ENCODE measurements at places on chromosomes 3 and 15.

GRCh38 chr3:141556034-141556433 lies 69.2 kb downstream of the RASA2 start:
- DNase-seq, result no peak

DNA sequence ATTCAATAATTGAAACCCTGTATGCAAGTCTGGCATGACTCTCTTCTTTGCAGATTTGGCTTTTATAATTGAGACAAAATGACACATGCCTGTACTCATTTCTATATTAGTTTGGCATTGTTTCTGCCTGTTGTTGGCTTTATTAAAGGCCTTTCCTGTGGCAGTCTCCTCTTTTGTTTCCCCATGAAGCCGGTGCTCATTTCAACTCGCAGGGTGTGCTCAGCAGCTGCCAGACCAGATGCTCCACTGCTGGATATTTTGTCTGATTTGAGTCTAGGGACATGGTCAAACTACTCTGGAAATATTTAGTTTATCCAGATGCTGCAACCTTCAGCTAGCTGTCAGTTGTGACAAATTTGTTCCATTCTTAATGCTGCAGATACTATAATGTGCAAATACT lies 445.3 kb downstream of the NAALADL2 start:
- DNase-seq, result no peak

- DNase-seq, result no peak
These were observed 20.2 kb upstream of the CCDC66 start for GRCh38 chr3:56536735-56537134.

- DNase-seq, result no peak
These were observed 109.5 kb downstream of the AKAP13 start for GRCh38 chr15:85489773-85490493.

DNA sequence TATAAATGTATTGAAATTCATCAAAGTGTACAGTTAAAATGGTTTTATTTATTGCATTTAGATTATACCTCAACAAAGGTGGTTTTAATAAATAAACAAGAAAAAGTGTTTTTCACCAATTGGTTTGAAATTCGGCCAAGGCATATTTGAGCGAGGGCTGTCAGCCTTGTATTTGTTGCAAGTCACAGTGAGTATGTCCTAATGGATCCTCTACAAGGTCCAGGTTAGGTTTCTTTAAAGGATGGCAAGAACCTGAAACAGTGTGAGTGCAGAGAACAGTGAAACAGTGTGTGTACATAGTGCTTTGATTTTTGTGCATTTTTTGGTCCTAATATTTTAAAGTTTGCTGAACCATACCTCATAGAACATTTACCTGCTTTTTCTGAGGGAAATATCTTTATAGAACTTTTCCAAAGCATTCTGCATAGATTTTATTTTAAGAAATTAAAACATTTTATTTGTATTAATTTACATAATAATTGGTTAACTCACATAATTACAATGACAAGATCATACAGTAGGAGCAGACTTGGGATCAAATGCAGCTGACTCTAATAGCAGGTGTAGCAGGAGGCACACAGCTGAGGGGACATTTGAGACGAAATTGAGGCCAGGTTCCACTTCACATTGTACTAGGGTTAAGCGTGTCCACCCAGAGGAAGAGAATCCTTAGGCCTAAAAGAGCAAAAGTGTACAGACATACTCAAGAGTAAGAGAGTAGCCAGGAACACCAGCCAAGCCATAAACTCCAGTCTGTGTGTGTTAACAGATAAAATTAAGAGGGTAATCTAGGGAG lies 428.8 kb upstream of the TPRG1 start:
- DNase-seq, result no peak

DNA sequence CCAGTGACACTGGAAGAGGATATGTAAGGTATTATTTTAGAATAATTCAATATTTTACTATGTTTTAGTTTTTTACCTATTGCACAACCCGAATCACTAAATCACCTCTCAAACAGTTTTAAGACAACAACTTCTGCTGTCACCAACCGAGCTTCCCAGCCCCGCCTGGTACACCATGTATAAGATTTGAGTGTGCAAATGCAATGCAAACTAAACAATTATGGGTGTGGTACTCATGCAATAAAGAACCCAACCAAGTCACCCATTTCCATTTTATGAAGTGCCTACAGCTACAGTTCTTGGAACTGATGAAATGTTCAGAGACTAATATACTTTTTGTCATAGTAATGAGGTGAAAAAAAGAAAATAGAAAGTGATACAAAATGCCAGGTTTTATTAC lies 256.2 kb downstream of the TAFA4 start:
- DNase-seq, result no peak

DNA sequence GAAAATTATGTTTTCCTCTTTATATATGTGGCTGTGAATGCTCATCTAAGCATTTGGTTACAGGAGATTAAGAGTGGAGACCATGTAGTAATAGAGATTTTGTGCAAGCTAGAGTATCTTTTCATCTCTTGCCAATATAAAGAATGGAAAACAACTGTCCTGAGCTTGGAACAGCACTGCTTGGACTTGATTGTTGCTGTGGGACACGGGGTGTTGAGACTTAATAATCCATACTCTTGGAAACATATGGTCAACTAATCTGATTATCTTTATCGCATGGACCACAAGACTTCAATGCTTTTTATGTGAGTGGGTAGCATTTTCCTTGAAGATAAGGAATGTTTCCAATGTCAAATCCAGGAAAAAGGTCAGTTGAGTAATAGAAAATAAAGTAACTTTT lies 806.3 kb downstream of the DIPK2A start:
- DNase-seq, result no peak

GRCh38 chr3:190588570-190588969 lies 74.7 kb downstream of the IL1RAP start:
- no peak for DNase-seq

GRCh38 chr15:100115066-100115710 lies 226.6 kb downstream of the ADAMTS17 start:
- DNase-seq, result no peak

- no peak for DNase-seq
These were observed 1180.6 kb upstream of the GBE1 start for GRCh38 chr3:82942041-82942440.

GRCh38 chr15:92906563-92907081 lies 6.5 kb downstream of the CHD2 start:
- no peak for DNase-seq

All from NCI-H1092 (cell line).